HS-27A (cell line): ENCODE measurements at places on chromosomes 11 and 22.

GRCh38 chr22:30859714-30860095 lies 108.9 kb downstream of the MORC2 start:
- DNase-seq: no peak

DNA sequence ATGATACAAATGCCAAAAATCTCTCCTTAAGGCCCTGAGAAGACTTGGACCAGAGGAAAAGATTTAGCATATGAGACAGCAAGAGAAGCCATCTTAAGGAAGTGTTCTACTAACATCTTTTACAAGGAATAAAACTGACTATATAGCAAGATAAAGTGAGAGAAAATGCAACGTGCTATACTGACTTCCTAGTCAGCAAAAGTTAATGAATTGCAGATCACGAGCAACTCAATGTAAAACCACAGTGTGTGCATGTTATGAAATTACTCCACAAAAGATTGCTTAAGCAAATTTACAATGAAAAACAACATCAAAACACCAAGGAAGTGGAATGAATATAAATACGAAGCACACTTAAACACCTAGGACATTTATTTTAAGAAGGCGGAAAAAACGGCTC lies 187.5 kb downstream of the CADM1 start:
- DNase-seq: no peak

GRCh38 chr11:48184452-48184851 lies 32.2 kb upstream of the OR4B1 start:
- DNase-seq: no peak

DNA sequence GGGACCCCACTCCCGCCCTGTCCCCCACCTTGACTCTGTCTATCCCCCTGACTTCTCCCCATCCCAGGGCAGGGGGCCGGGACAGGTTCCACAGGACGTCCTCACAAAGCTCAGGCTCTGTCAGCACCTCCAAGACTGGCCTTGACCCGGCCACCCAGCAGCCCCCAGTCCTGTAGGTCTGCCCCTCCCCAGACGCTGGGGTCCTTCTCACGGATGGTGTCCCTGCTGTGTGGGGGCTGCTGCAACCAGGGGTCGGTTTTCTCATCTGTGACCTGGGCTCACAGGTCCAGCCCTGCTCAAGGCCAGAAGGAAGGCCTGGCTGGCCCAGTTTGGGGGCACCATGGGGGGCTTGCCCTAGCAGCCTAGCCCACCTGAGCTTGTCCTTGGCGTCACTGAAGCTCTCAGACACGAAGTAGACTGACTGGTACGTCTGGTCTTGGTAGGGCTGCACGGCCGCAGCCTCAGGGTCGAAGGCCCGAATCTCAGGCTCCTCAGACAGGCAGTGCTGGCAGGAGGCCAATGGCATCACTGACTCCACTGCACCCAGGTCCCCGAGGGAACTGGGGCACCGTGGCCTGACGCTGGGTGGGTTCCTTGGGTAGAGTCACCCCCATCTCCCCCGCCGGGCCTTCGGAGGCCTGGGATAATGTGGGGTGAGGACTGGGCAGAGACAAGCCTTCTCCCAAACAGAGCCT lies 4.0 kb upstream of the INS start:
- DNase-seq: no peak

- DNase-seq: no peak
Measured at GRCh38 chr22:24112188-24112587, 69.1 kb upstream of the SUSD2 start.

GRCh38 chr22:22422629-22423112 lies 85.9 kb downstream of the ZNF280B start:
- DNase-seq: peak; percentile 9

- DNase-seq: no peak
Measured at GRCh38 chr11:43358279-43358800, 380 bp upstream of the TTC17 start.

DNA sequence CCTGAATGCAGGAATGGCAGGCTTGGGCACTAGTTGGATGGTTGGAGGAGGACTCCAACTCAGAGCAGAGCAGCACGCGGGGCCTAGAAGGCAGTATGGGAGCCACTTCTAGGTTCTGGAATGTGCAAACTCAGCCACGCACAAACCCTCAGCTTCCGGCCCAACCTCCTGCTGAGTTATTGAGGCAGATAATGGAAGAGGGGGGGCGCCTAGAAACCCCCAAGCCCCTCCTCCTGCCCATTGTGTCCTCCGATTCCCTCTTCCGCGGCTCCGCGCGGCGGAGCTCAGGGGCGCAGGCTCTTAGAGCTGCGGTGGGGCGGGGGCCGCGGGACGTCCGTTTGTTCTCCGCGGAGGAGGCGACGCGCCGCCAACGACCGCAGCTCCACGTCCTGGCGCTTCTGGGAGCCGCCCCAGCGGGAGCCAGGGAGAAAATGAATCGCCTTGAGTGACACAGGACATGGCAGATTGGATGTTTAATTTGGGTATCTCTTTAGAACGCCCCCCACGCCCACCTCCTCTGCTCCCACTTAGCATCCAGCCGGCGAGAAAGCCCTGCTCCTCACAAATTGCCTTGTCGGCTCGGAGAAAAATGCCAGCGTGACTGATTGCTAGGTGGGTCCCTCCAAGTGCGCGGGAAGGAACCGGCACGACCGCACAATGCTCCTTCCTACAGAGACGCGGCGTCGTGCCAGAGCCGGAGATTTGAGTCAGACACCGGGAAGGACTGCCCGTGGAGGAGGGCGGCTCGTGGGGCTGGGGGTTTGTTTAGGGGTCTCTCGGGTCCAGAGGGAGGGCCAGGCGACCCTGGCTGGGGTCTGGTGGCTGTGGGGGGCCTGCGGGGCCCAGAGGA lies 144.6 kb downstream of the NECTIN1 start:
- DNase-seq: peak; percentile 57

DNA sequence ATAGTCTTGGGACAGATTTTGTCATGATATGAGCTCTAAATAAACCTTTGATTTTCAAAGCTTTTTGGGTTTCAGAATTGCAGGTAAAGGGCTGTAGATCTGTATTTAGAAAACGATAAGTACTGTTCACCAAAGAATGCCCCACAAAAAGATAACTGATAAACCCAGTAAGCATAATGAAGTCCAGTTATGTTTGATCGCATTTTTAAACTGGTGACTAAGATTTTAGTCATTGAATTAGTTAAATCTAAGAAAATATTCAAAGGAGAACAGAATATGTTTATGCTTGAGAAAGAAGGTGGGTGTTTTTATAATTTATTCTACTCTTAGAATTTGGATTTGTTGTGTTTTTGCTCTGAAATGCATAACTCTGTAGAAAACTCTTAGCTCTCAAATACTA lies 11.6 kb downstream of the DEPDC7 start:
- DNase-seq: no peak

- no peak for DNase-seq
Measured at GRCh38 chr11:44285756-44286155, 24.2 kb downstream of the ALX4 start.

DNA sequence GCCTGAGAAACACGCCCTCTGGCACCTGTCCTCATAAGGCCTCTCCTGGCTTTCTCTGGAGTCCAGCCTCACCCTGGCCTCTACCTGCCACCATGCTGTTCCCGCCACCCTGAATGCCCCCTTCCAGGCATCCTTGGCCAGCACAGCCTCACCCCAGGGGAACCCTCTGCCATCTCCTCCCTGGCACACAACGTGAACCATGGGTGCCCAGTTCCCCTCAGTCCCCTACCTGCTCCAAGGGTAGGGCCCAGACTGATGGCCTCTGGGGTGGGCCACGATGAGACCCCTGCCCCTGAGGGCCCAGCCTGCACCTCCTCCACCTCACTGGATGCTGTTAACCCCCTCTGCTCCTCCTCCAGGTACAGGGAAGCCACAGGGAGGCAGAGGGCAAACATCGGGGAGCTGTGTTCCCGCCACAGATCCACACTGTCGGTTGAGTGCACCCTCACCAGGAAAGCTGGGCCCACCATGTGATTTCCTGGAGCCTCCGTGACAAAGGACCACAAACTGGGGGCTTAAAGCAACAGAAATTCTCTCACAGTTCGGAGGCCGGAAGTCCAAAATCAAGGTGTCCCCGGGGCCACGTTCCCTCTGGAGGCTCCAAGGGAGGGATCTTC lies 169.6 kb downstream of the BRD1 start:
- no peak for DNase-seq

- no peak for DNase-seq
Measured at GRCh38 chr11:65290448-65291165, 24.1 kb upstream of the CDC42EP2 start.

- no peak for DNase-seq
Measured at GRCh38 chr11:74822170-74822569, 73.5 kb downstream of the RNF169 start.

DNA sequence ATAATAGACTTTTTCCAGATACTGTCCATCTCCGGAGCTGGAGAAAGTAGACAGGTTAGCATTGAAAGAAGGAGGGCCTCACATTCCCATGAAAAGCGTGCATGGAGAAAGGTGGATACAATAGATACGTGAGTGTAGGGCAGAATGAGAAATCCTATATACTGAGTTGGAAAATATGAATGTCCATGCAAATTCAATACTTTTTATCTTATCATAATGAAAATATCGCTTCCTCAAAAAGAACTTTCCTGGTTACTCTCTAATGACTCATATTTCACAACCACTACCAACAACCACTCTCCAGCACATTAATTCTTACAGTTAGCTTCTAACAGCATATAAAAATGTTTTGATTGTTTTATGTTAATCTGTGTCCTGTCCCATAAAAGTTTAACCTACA lies 22.0 kb upstream of the MS4A6A start:
- DNase-seq: no peak

DNA sequence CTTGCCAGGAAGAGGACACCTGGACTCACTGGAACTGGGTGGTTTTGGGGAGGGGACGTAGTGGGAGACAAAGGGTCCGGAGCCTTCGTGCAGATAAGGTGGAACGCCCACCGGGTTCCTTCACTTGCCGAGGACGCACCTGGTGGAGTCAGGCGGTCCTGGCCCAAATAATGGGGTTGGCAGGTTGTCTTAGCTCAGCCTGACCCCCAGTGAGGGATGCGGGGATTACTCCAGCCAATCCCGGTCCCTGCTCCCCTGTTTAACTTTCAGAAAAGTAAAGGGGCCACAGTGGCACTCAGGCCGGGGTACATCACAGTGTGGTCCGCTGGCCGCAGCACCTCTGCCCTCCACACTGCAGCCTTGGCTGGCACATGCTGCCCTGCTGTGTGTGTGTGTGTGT lies 18.0 kb downstream of the A4GALT start:
- no peak for DNase-seq

- no peak for DNase-seq
Measured at GRCh38 chr22:25626624-25626990, 62.1 kb downstream of the GRK3 start.

GRCh38 chr11:15913261-15913660 lies 443.1 kb downstream of the SOX6 start:
- DNase-seq: no peak

DNA sequence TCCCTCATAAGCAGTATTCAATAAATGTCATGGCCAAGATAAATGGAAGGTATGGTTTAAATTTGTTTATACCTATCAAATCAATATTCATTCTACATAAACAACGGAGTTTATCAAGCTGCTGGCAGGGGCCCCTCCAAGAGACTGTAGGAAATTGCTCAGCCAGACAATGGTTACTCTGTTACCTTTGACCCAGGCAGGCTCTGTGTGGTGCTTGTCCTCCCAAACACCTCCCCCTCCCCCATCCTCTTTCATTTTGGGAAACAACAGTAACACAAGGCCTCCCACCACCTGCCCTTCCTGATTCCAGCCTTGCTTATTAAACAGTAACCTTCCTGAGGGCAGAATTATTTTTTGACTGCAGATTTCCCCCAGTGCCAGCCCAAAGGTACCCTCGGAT lies 10.5 kb upstream of the ZBTB16 start:
- DNase-seq: no peak

DNA sequence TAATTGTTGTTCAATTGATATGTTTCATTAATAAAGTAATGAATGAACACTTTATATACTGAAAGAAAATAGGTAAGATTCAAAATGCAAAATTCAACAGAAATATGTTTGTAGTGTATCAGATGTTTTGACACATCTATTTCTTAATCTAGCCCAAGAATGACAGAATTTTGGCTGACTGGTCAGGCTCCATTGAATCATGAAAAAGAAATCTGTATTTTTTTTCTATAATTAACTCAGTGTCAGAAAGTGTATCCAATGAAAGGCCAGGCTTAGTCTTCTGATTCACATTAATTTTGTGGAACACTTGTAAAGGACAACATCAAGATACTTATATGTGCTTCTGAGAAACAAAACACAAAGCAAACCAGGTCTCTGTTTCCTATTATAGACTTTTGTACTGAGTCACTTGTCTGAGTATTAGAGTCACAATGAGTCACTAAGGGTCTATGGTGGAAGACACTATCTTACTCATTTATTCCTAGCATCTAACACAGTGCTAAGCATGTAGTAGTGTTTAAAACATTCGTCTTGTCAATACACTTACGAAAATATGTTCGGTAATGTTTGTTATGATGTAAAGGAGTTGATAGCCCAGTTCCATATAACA lies 297.7 kb upstream of the CCDC90B start:
- no peak for DNase-seq
